ENCODE measurements at places on chromosomes 2 and 18.

- no peaks in the 10 kb centered on the region for H3K36me3 ChIP-seq
- H3K27ac ChIP-seq: no peak overlapping the region
- H3K27me3 ChIP-seq: no peaks in the 10 kb centered on the region
- no peak overlapping the region for H3K4me3 ChIP-seq
- no peaks in the 10 kb centered on the region for H3K4me1 ChIP-seq
- no peak for DNase-seq
Observed at GRCh38 chr2:158493458-158493857, 36.7 kb downstream of the PKP4 start.

- no peak for DNase-seq
- H3K4me3 ChIP-seq: no peak overlapping the region
- H3K27me3 ChIP-seq: no peaks in the 10 kb centered on the region
Observed at GRCh38 chr2:133838642-133839365, 270.5 kb upstream of the NCKAP5 start.

- H3K36me3 ChIP-seq: no peaks in the 10 kb centered on the region
- no peak for DNase-seq
- H3K27me3 ChIP-seq: no peaks in the 10 kb centered on the region
- no peak overlapping the region for H3K27ac ChIP-seq
Observed at GRCh38 chr18:47146206-47146605, 4.1 kb downstream of the HDHD2 start.

- H3K36me3 ChIP-seq: peaks cover 72% of the 10 kb centered on the region
- peak overlapping the region; percentile 34 for H3K4me3 ChIP-seq
- H3K27ac ChIP-seq: peak overlapping the region; percentile 76
- no peaks in the 10 kb centered on the region for H3K27me3 ChIP-seq
Observed at GRCh38 chr2:201151127-201151981, 31.6 kb upstream of the CASP10 start.

GRCh38 chr2:66174491-66174890, 260.4 kb upstream of the MEIS1 start:
- no peaks in the 10 kb centered on the region for H3K4me1 ChIP-seq
- H3K27me3 ChIP-seq: no peaks in the 10 kb centered on the region
- no peaks in the 10 kb centered on the region for H3K36me3 ChIP-seq
- no peak overlapping the region for H3K4me3 ChIP-seq

DNA sequence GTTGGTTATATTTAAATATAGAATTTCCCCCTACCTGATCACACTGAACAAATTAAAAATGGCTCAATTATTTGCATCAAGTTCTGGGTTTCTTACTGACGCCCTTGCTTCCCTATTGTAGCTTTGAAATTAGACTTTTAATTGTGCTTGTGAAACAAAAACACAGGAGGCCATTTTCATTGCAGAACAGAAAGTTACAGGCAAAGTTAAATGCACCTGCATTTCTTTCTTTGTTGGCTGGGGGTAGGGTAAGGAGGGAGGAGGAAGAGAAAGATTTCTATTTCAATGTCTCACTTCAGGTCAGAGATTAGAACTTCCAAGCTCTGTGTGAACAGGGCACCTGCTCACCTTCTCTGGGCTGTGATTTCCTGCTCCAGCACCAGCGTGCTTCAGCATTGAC, 199.6 kb downstream of the BCL11A start:
- no peaks in the 10 kb centered on the region for H3K4me1 ChIP-seq
- no peak overlapping the region for H3K27ac ChIP-seq
- no peak for DNase-seq
- H3K4me3 ChIP-seq: no peak overlapping the region
- H3K36me3 ChIP-seq: no peaks in the 10 kb centered on the region
- no peaks in the 10 kb centered on the region for H3K27me3 ChIP-seq

GRCh38 chr18:2881088-2881839, 34.5 kb downstream of the EMILIN2 start:
- no peak overlapping the region for H3K27ac ChIP-seq
- no peaks in the 10 kb centered on the region for H3K36me3 ChIP-seq
- no peak overlapping the region for H3K4me3 ChIP-seq
- DNase-seq: no peak

GRCh38 chr2:169933124-169933711, 106.0 kb downstream of the UBR3 start:
- H3K27ac ChIP-seq: no peak overlapping the region
- peaks cover 13% of the 10 kb centered on the region for H3K36me3 ChIP-seq
- peak; percentile 6 for DNase-seq
- H3K4me1 ChIP-seq: no peaks in the 10 kb centered on the region

DNA sequence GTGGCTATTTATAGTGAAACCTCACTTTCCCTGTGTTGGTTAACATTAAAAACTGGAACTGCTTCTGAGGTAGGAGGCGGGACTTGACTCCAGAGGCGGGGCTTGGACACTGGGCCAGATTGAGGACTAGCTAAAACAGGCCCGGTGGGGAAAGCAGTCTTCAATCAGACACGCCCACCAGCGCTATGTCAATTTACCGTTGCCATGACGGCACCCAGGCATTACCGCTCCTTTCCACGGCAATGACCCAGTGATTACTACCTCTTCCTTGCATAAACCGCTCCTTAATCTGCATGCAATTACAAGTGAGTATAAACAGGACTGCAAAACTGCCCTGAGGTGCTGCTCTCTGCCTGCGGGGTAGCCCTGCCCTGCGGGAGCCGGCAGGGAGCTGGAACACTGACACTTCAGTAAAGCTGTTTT, 35.3 kb downstream of the LRRFIP1 start:
- H3K4me3 ChIP-seq: no peak overlapping the region
- DNase-seq: peak; percentile 13
- no peaks in the 10 kb centered on the region for H3K36me3 ChIP-seq
- H3K27ac ChIP-seq: no peak overlapping the region
- H3K4me1 ChIP-seq: no peaks in the 10 kb centered on the region

GRCh38 chr2:154231021-154231420, 359.3 kb downstream of the GALNT13 start:
- H3K36me3 ChIP-seq: no peaks in the 10 kb centered on the region
- no peak for DNase-seq
- H3K4me3 ChIP-seq: no peak overlapping the region

GRCh38 chr2:148548716-148549400, 95.7 kb upstream of the EPC2 start:
- no peak overlapping the region for H3K27ac ChIP-seq
- H3K36me3 ChIP-seq: no peaks in the 10 kb centered on the region

GRCh38 chr2:179049546-179050311, at the start of gene CCDC141:
Gene CCDC141, minus strand, starts transcription at chr2:179050137. Its CDS starts 196 bp downstream, at chr2:179049941.
- peak; percentile 79 for DNase-seq
- peaks cover 3% of the 10 kb centered on the region for H3K36me3 ChIP-seq
- H3K27me3 ChIP-seq: no peaks in the 10 kb centered on the region
- peaks cover 38% of the 10 kb centered on the region for H3K4me1 ChIP-seq

- no peak overlapping the region for H3K27ac ChIP-seq
- no peak overlapping the region for H3K4me3 ChIP-seq
- H3K27me3 ChIP-seq: peaks cover 2% of the 10 kb centered on the region
- DNase-seq: no peak
Observed at GRCh38 chr2:27506587-27506986, 9.9 kb downstream of the GCKR start.

GRCh38 chr18:46574000-46574742, 82.8 kb downstream of the LOXHD1 start:
- no peaks in the 10 kb centered on the region for H3K4me1 ChIP-seq
- DNase-seq: no peak
- no peaks in the 10 kb centered on the region for H3K36me3 ChIP-seq
- H3K4me3 ChIP-seq: no peak overlapping the region
- H3K27me3 ChIP-seq: no peaks in the 10 kb centered on the region
- no peak overlapping the region for H3K27ac ChIP-seq

GRCh38 chr2:29485117-29485516, 369.9 kb downstream of the CLIP4 start:
- peaks cover 6% of the 10 kb centered on the region for H3K27me3 ChIP-seq
- DNase-seq: no peak
- no peak overlapping the region for H3K27ac ChIP-seq
- no peak overlapping the region for H3K4me3 ChIP-seq
- H3K4me1 ChIP-seq: no peaks in the 10 kb centered on the region

DNA sequence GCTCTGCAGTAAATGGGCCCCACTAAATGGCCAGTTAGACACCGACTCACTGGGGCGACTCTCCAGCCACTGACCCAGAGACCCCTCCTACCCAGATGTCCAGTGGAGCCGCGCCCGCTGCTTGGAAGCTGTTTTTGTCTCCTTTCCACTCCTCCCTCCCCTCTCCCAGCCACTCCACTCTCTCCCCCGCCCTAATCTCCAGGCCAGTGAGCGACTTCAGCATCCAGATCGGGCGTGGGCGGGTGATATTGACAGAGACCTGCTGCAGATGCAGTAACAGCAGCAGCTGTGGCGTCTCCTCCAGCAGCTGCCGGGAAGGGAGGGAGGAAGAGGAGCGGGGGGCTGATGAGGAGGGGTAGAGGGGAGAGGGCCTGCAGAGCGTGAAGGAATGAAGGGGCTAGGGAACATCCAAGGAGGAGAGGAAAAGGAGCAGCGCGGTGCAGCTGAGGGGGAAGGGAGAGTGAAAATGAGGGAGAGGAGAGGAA, at the start of gene SCN7A:
SCN7A (minus strand) TSS at position 110 of the 485 bp plus-strand sequence. CDS start 16,553 bp downstream, outside the sequence.
- H3K4me1 ChIP-seq: no peaks in the 10 kb centered on the region
- no peak within 1 kb of the TSS for H3K27ac ChIP-seq
- no peaks in the 10 kb centered on the region for H3K27me3 ChIP-seq
- no peak for DNase-seq

DNA sequence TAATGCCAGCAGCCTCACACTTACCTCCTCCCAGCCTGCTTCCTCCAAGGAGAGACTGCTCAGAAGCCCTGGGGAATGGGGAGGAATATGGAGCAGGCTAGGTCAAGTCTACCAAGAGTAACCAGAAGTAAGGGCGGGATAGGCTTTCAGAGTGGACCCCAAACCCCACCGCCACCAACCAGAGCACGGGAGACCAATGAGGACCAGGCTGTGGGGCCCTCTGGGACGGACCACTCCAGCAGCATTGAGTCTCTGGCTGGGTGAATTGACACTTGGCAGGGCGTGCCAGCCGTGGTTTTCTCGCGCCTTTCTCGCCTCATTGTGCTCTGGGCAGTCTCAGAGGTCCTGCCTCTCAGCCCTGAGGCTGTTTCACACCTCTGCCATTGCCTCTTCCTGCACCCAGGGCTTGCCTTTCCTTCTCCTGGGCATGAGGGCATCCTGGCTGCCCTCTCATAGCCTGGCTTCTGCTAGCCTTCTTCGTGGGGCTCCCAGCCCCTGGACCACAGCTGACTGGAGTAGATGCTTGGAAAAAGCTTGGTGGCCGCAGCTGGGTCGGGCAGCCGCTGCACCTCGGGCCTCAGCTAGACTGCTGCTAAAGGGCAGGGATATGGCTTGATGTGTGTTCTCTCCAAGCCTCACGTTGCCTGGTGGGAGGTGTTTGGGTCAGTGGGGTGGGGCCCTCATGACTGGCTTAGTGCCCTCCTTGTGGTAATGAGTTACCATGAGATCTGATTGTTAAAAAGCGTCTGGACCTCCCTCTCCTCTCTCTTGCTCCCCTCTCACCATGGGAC, 40.5 kb upstream of the HS6ST1 start:
- H3K27ac ChIP-seq: no peak overlapping the region
- no peaks in the 10 kb centered on the region for H3K36me3 ChIP-seq

DNA sequence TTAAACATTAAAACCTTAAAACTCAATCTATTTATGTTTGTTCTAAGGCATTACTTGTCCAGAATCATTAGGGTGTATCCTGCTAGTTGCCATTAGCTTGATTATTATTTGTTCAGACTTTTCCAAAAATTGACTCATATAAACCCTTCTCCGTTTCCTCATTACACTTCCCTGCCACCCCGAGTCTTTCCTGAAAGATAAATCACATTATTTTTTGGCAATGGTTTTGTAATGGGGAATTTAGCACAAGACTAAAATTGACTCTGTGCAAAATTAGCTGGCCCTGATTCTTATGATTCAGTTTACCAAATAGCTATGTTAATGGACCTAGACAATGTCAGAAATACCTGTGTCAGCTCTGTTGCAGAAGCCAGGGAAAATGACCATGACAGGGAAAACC, 112.2 kb upstream of the NT5C1B start:
- no peaks in the 10 kb centered on the region for H3K4me1 ChIP-seq
- no peak overlapping the region for H3K27ac ChIP-seq
- H3K36me3 ChIP-seq: no peaks in the 10 kb centered on the region
- no peak for DNase-seq
- no peak overlapping the region for H3K4me3 ChIP-seq

- no peak overlapping the region for H3K27ac ChIP-seq
- H3K4me1 ChIP-seq: no peaks in the 10 kb centered on the region
- H3K4me3 ChIP-seq: no peak overlapping the region
- no peaks in the 10 kb centered on the region for H3K36me3 ChIP-seq
Observed at GRCh38 chr18:75551071-75551470, 123.6 kb upstream of the SMIM21 start.

- no peaks in the 10 kb centered on the region for H3K27me3 ChIP-seq
- no peak overlapping the region for H3K27ac ChIP-seq
- H3K4me1 ChIP-seq: no peaks in the 10 kb centered on the region
- no peak for DNase-seq
- H3K4me3 ChIP-seq: no peak overlapping the region
- H3K36me3 ChIP-seq: no peaks in the 10 kb centered on the region
Observed at GRCh38 chr2:18830962-18831361, 241.6 kb upstream of the NT5C1B start.

- no peak for DNase-seq
- H3K4me1 ChIP-seq: no peaks in the 10 kb centered on the region
- no peak overlapping the region for H3K27ac ChIP-seq
Observed at GRCh38 chr18:78899241-78899640, 80.4 kb upstream of the SALL3 start.

GRCh38 chr18:64436111-64436510, 287.2 kb upstream of the LINC00305 start:
- no peaks in the 10 kb centered on the region for H3K36me3 ChIP-seq
- no peak overlapping the region for H3K4me3 ChIP-seq
- DNase-seq: no peak
- no peaks in the 10 kb centered on the region for H3K4me1 ChIP-seq

DNA sequence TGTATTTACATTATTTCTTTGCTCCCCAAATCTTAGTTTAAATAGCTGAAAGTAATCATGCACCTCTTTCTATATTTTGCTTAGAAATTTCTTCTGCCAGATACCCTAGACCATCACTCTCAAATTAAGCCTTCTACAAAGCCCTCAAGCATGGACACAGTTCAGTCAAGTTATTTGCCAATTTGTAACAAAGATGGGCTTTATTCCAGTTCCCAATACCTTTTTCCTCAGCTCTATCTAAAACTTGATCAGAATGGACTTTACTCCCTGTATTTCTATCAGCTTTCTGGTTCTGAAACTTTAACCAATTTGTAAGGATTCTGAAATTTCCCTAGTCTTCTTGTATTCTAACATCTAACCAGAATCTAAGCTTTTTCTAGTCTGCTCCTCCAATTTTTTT, 56.6 kb downstream of the SYT4 start:
- no peak overlapping the region for H3K27ac ChIP-seq
- H3K27me3 ChIP-seq: no peaks in the 10 kb centered on the region
- no peaks in the 10 kb centered on the region for H3K36me3 ChIP-seq
- no peak overlapping the region for H3K4me3 ChIP-seq

- DNase-seq: no peak
- no peaks in the 10 kb centered on the region for H3K27me3 ChIP-seq
- H3K4me3 ChIP-seq: no peak overlapping the region
- no peaks in the 10 kb centered on the region for H3K36me3 ChIP-seq
Observed at GRCh38 chr2:234257859-234258561, 207.5 kb downstream of the SPP2 start.

- DNase-seq: no peak
- no peak overlapping the region for H3K4me3 ChIP-seq
- no peaks in the 10 kb centered on the region for H3K27me3 ChIP-seq
- H3K4me1 ChIP-seq: no peaks in the 10 kb centered on the region
- no peak overlapping the region for H3K27ac ChIP-seq
Observed at GRCh38 chr2:238731961-238732360, 115.9 kb upstream of the TWIST2 start.
